NT2/D1 (cell line): ENCODE measurements at places on chromosomes 4 and X.

GRCh38 chrX:43328358-43328946, 327.6 kb upstream of the MAOA start:
- DNase-seq, result no peak

DNA sequence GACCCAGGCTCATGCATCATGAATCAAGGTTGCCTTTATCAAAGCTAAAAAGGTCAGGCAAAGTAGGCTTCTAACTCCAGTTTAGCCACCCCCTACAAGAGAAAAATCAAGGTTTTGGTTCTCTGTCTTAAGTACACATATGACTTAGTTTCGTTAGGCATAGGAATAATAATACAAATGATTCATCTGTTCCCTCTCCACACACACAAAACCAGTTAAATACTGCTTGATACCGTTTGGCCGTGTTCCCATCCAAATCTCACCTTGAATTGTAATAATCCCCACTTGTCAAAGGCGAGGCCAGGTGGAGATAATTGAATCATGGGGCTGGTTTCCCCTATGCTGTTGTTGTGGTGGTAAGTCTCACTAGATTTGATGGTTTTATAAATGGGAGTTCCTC, 226.2 kb downstream of the HS6ST2 start:
- no peak for DNase-seq

DNA sequence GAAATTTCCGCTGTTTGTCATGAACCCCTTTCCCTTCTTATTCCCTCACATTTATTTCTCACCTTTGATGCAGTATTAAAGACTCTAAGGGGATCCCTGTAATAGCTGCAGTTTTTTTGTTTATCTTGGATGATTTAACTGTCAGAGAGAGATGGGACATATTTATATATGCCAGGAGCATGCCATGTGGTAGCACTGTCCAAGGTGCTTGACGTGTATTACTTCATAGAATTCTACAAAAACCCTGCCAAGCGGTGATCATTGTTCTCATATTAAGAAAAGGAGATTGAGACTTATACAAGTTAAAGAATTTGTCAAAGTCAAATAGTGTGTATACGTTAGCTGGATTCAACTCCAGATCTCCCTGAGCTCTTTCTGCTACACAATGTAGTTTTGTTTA, 78.2 kb downstream of the SPRY1 start:
- no peak for DNase-seq

DNA sequence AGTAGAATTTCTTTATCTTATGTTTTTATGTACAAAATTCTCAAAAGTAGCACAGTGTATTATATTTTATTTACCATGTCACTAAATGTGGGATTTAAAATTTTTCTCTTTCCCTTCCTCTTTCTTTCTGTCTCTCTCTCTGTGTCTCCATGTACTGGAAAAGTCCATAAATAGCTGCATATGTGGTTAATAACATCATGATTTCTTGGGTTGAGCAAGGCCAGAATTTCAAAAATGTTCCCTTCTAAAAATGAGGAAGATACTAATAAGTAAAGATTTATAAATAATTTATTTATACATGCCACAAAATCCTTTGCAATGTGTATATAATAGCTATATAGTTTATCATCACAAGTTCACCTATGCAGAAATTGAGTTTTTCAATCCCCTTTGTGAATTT, 29.1 kb upstream of the DKK2 start:
- DNase-seq, result no peak

DNA sequence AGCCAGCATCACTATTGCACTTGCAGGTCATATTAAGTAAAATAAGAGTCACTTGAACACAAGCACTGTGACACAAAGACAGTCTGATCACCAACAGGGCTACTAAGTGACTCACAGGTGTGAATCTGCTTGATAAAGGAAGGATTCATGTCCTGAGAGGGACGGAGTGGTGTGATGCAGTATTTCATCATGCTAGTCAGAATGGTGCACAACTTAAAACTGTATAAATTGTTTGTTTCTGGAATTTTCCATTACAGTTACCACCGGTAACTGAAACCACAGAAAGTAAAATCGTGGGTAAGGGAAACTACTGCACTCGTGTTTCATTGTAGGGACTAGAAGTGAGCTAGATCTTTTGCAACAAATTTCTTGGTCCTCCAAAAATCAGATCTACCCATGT, 109.7 kb downstream of the ELOVL6 start:
- DNase-seq, result no peak

- DNase-seq, result no peak
Measured at GRCh38 chr4:2593003-2593402, 56.6 kb downstream of the FAM193A start.

GRCh38 chr4:167642250-167642649, 408.0 kb upstream of the SPOCK3 start:
- no peak for DNase-seq

DNA sequence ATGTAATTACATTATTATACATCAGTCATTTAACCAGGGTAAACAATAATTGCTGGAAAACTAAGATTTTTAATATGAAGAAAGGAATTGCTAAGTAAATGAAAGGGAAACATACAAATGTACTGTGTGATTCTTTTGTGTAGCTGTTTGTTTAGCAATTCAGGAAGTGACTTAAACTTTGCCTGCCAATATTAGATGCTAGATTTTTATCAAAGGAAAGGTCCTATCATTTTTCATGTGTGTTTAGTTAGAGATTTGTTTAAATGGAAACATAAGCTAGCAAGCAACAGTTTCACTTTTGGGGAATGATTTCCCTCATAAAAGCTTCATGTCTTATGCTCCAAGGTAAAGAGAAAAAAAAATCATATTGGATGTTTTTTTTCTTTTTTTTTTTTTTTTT, 95.1 kb upstream of the LIMCH1 start:
- no peak for DNase-seq
